ENCODE measurements at places on chromosomes 5 and 9. TPM values are rescaled to one million over a fixed set of nuclear protein-coding genes. Genes with fewer than 3 reads are reported as not detected.

OR2V1 gene
- not detected for total RNA-seq

DNA sequence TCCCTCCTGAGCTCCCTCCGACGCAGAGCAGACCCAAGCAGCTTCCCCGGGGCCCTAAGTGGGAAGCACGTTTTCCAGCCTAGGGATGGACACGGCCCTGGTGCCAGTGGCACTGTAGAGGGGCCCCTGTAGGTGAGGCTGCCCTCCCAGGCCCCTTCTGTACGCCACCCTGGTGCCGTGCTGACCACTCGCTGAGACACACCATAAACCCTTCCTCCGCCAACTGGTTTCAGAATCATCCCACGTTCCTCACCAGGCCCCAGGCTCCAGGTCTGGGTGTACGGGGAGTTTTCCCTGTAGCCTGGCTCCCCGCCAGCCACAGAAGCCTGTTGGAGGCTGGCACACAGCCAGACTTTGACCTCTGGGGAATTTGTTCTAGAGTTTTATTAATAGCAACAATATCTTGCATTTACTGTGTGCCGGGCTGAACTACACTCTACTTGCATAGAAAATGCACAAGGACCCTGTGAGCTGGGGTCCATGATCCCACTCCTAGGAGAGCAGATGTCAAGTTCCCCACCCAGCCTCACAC lies 18.2 kb upstream of the WDR38 start:
- peak; percentile 43 for DNase-seq

SLC27A6 gene
- 0.45 TPM for total RNA-seq

DNA sequence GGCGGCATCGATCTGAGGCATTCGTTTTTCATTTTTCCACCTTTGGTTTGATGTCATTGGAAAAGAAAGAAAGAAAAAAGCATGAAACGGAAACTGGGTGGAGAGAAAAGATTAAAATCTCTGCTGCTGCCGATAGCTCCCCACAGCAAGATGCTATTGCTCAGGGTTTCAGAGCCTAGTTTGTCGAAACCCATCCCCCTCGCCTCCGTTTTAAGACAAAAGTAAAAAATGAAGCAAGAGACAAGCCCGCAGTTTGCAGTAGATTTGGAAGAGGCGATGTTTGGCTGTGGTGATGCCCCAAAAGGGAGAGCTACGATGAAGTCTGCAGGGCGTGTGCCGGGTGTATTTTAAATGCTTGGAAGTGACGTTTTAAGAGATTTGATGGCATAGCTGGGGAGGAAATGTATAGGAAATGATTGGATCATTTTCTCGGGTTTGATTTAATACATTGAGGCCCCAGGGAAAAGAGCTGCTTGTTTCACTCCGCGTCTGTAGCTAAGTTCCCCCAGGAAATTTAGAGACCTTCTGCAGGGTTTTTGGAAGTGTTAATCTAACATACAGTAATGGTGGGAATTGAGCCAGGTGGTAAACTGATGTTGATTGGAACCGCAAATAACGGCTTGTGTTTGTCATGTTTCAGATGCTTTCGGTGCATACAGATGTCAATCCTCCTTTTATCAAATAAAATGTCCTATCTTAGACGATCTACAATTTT lies 909 bp downstream of the NDFIP1 start:
- no peak for DNase-seq

DNA sequence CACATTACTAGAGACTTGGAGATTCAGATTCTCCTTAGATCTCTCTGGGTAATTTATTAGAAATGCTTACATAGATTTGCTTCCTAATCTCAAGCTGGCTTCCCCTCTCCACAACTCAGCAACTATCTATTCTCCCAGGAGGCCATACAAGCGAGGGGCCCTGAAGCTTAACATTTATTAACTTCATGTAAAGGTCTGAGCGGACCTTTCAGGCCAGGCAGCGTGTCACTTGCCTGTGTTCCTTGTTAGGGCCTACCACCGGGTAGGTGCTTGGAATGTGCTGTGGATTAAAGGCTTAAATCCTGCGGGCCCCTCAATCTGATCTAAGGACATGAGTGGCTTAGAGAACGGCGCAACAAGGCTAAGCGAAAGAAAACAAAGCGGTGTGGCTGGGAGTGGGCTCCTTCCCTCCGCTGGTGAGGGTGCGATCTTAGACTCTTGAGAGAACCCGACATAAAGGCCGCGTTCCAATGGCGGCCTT lies 712 bp upstream of the HSPA4 start:
- DNase-seq, result no peak

PCDHGB6 gene
- total RNA-seq, result 0.02 TPM

TLE1 gene
- total RNA-seq, result 8.7 TPM

- DNase-seq, result no peak
These were observed 186.2 kb downstream of the PJA2 start for GRCh38 chr5:109223531-109223930.

SLC34A3 gene
- not detected for total RNA-seq

GRCh38 chr9:121450241-121450640 lies 49.4 kb downstream of the GGTA1 start:
- DNase-seq, result peak; percentile 15

DNA sequence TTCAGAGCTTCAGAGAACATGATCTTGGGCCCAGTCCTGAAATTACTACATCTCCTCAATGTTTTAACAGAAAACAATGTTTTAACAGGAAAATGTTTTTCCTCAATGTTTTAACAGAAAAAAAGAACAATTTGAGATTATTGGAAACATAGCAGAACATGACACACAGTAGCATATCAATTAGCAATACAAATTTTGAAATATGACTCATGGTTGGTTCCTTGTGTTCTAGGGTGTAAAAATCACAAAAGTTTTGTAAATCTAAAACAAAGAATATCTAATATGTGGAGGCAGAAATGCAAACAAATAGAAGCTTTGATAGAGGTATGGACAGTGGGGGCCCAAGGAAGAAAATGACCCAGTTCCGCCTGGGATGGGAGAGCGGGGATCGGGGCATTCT lies 22.8 kb upstream of the ARSB start:
- no peak for DNase-seq

GRCh38 chr5:50663636-50664035 lies 2.8 kb upstream of the PARP8 start:
- DNase-seq, result no peak

GRCh38 chr5:157886796-157887380 lies 27.9 kb upstream of the CLINT1 start:
- no peak for DNase-seq

DNA sequence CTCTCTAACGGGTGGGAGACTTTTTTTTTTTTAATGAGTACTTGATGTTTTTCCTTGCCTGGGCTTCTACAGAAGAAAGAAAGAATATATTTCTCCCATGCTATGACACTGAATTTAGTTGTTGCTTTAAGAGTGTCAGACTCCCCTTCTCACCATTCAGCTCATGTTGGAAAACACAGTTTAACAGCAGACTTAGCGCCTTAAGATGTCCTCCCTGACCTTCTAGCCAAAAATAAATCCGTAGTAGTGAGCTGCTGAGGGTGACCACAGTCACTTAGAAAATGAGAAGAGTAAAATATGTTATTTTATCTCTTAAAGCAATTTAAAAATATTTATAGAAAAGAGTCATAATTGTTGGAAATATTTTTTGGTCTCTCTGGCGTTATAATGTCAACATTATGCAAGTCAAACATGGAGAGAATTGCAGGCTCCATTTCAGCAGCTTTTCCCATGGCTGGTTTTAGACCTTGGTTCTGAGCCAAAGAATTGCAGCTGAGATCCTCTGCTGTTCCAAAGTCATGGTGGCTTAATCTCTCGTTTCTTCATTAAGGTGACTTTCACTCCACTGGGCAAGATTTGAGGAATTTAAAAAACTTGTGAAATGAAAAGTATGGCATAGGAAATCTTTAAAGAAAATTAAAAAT lies 143.5 kb downstream of the GHR start:
- no peak for DNase-seq

PCDHGA4 gene
- 0.74 TPM for total RNA-seq

DNA sequence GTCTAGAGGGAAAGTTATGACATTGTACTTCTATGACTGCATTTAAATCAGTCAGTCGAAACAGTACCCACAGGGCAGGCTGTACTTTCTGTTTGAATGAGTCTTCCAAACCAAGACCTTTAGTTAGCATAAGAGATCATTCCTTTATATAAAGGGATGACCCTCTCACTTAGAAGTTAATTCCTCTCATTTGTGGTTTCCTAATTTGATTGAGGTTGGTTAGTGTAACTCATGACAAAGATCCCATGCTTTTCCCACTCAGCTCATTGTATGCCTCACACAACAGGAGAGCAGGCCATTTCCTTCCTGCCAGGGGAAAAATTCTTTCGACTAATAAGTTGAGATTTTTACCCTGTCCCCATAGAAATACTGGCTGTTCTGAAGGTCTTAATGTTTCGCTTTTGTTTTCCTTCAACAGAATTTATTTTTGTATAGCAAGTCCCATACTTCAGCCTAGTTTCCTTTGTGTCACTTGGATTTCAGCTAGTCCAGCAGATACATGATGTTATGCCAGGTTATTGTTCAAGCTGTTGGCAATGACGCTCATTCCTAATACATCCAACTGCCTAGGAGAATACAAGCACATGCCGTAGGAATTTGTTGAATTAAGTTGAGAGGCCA lies 500.7 kb downstream of the SPATA31D1 start:
- DNase-seq, result no peak

STK32A gene
- 0.77 TPM for total RNA-seq

Data from H4 (cell line).